Stomach (tissue), 19 donors: ENCODE measurements at places on chromosomes 13 and 19. TPM values are rescaled to one million over a fixed set of nuclear protein-coding genes. Genes with fewer than 3 reads are reported as not detected.

CEACAM7 gene
- total RNA-seq = not detected

- no peak for DNase-seq
- no peaks in the 10 kb centered on the region for H3K27me3 ChIP-seq
- no peak overlapping the region for H3K4me3 ChIP-seq
- H3K36me3 ChIP-seq = peaks cover 24% of the 10 kb centered on the region
- H3K27ac ChIP-seq = no peak overlapping the region
- peaks cover 50% of the 10 kb centered on the region for H3K4me1 ChIP-seq
Measured at GRCh38 chr19:10670876-10671804, 17.0 kb downstream of the ILF3 start.

- H3K27ac ChIP-seq = no peak overlapping the region
- H3K4me3 ChIP-seq = no peak overlapping the region
- DNase-seq = no peak
- H3K4me1 ChIP-seq = no peaks in the 10 kb centered on the region
Measured at GRCh38 chr19:33497131-33497777, 24.3 kb downstream of the PEPD start.

VN1R4 gene
- not detected for total RNA-seq

MEIOSIN gene
- not detected for total RNA-seq

CLEC11A gene
- total RNA-seq = 33.9 TPM

GRCh38 chr19:3481241-3482090, 1.1 kb upstream of the SMIM24 start:
- DNase-seq = peak; percentile 75
- peaks cover 7% of the 10 kb centered on the region for H3K4me1 ChIP-seq

GRCh38 chr13:105670179-105670990, 865.1 kb downstream of the EFNB2 start:
- no peak overlapping the region for H3K4me3 ChIP-seq
- H3K27ac ChIP-seq = no peak overlapping the region
- no peaks in the 10 kb centered on the region for H3K4me1 ChIP-seq
- peak; percentile 22 for DNase-seq
